WTC11 (cell line): ENCODE measurements at places on chromosomes 2 and 18. TPM values are rescaled to one million over a fixed set of nuclear protein-coding genes. Genes with fewer than 3 reads are reported as not detected.

GRCh38 chr2:83686863-83687262 lies 772.2 kb downstream of the SUCLG1 start:
- no peak for DNase-seq

- no peak for DNase-seq
Measured at GRCh38 chr2:152037743-152038435, 61.0 kb downstream of the CACNB4 start.

DNA sequence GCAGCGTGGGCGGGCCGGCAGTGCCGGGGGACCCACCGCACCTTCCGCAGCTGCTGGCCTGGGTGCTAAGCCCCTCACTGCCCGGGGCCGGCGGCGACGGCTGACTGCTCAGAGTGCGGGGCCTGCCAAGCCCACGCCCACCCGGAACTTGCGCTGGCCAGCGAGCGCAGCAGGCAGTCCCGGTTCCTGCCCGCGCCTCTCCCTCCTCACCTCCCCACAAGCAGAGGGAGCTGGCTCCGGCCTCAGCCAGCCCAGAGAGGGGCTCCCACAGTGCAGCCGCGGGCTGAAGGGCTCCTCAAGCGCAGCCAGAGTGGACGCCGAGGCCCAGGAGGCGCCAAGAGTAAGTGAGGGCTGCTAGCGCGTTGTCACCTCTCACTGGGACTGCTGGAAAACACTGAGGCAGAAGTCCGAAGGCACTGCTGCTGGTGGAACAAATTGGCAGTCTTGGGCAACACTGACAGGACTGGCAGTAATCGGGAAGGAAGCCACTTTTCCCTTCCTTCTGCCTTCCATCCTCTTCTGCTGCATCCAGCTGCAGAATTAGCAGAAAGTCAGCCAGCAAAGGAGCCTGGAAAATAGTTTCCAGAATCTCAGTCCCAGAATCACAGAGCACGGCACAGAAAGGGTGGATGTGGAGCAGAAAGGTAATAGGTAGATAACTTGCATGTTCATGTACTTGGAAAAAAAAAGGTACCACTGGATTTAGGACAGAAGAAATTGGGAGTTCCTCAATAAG lies 179.4 kb upstream of the FN1 start:
- no peak for DNase-seq

- DNase-seq, result no peak
Measured at GRCh38 chr2:190325588-190325987, 6.0 kb upstream of the HIBCH start.

- no peak for DNase-seq
Measured at GRCh38 chr2:175445281-175445680, 263.8 kb upstream of the ATP5MC3 start.

Gene TEKT4
- 0.18 TPM in 1 of 3 replicates, not detected in the others for total RNA-seq
